ENCODE measurements at places on chromosomes 2 and 18.

DNA sequence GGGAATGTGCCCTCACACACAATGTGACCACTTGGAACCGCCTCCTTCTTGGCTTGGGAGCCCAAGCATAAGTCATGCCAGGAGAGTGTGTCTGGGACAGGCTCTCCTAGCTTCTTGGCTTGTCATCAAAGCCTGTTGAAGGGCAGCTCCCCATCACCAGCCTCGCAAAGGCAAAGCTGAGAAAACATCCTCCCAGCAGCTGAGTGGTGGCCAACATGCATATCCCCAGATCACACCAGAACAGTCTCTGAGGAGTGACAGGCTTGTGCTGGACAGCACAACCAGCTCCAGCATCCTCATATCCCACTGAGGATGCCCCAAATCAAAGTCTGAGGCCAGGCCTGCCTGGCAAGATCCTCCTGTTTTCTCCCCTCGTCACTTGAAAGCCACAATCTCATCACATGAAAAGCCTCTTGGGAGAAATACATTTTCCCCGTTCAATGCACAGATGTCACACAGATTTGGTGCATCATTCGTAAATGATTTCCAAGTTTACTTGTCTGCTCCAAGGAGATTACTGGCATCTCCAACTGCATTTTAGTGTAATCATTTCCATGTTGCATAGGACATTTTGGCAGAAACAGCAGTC, 269.3 kb downstream of the TTC32 start:
- no peak for DNase-seq

GRCh38 chr2:119066272-119066804, 92.2 kb downstream of the C1QL2 start:
- no peak for DNase-seq

DNA sequence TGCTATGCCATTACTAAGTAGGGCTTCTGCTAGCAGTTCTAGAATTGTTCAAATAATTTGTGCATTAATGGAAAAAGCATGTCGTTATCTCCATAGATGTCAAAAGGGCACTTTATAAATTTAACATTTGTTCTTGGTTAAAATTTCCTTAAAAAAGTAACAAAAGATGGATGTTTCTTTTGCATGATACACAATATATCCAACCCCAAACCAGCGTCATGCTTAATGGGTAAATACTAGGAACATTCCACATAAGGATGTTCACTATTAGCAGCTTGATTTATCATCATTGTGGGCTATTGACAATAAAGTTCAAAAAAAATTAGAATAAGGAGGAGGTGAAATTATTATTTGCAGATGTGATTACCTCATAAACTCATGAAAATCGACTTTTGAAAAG, 79.7 kb downstream of the GREB1L start:
- no peak for DNase-seq

DNA sequence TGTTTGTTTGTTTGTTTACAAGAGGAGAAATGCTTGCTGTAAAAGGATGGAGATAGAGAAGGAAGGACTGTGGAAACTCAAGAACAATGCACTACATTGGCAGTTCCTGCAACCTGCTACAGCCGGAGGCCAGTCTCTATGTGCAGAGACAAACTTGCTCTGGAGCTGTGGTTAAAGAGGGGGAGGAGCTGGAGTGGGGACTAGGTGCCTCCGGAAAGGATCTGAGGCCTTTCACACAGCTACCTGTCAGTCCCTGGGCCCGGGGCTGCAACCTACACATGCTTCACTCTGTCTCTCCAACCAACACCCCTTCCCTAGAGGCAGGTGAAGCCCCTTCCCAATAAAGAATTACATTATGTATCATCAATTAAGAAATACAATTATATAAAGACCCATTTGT, 1234.0 kb upstream of the ZEB2 start:
- DNase-seq: peak; percentile 11

- peak; percentile 3 for DNase-seq
Observed at GRCh38 chr2:140242889-140243288, 1462.7 kb upstream of the NXPH2 start.

GRCh38 chr2:129748653-129749052, 230.8 kb upstream of the RAB6C start:
- peak; percentile 63 for DNase-seq

GRCh38 chr2:189000221-189000620, 26.0 kb downstream of the COL3A1 start:
- no peak for DNase-seq

GRCh38 chr2:232689152-232689910, 7.8 kb upstream of the GIGYF2 start:
- DNase-seq: no peak

- DNase-seq: no peak
Observed at GRCh38 chr2:109447776-109448175, 166.0 kb downstream of the SEPTIN10 start.

DNA sequence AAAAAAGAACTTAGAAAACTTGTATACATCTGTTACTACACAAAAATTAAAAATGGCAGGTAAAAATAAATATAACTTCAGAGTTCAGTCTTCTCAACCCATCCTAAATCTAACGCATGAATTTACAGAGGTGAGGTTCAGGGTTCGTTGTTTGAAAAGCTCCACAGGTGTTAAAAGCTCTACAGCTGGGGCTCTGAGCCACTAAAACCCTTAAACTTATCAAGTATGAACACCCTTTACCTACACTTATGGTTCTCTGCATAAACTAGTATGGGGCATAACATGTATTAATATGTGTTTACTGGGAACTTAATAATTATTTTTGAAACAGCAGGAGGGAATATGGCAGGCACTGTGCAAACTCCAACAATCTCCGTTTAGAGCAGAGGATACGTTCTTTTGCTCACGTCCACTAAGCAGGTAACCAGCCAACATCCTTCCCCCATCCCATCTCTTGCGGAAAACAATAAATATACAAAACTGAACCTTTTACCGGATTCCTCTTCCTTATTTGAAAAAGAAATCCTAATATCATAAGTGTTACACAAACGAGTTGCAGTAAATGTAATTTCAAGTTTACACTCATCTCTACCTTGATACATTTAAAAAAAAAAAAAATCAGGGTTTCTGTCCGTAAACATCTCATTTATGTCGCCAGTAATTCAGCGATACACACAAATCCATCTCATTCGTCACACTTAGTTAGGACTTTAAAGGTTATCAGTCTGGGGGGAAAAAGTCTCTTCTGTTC, 1.3 kb downstream of the PIAS2 start:
- no peak for DNase-seq

DNA sequence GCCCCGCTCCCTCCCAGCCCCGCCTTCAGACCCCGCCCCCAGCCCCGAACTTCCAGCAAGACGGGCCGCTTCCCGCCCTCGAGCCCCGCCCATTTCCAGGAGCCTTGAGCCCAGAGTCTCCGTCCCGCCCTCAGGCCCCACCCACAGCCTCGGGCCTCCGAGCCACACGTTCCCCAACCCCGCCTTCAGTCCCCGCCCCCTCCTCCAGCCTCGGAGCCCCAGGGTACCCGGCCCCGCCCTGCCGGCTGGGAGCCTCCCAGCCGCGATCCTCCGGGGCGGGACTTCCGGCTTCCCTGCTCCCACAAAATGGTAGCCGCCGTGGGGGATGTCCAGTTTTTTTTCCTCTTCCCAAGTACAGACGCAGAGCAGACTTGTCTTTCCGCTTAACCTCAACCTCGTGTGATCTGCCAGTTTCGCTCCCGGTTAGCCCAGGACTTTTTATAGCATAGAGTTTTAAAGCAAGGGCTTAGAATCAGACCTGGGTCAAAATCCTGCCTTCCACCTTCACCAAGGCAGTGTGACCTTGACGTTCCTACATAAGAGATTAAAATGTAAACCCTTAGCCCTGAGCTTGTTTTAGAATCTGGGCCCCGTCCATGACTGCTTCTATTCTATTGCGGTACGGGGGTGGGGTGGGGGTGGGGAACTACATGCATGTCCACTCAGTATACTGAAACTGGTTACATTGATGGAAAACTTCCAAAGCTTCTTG, 435 bp upstream of the GPR155 start:
- peak; percentile 98 for DNase-seq

DNA sequence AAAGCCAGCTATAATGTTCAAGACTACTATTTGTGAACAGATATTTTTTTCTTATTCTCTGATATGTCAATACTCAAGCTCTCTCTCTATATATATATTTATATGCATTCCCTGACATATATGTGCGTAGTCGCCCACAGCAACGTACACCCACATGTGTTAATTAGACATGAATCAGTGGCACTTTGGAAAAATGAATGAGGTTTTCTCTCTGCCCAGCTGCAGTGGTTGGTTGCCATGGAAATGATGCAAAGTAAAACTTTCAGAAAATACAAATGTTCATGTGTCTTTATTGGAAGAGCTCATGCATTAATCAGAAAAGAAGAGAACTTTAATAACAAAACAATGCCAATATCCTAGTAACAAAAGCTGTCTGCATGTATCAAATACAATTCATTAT, 34.7 kb downstream of the UNC80 start:
- DNase-seq: no peak

- DNase-seq: no peak
Observed at GRCh38 chr2:218954541-218955300, 4.7 kb upstream of the CDK5R2 start.

Measured in iPS-NIHi11 (cell line).